ENCODE measurements at places on chromosomes 2 and 18.

GRCh38 chr2:21256006-21256405, 132.2 kb downstream of the TDRD15 start:
- no peak for DNase-seq

DNA sequence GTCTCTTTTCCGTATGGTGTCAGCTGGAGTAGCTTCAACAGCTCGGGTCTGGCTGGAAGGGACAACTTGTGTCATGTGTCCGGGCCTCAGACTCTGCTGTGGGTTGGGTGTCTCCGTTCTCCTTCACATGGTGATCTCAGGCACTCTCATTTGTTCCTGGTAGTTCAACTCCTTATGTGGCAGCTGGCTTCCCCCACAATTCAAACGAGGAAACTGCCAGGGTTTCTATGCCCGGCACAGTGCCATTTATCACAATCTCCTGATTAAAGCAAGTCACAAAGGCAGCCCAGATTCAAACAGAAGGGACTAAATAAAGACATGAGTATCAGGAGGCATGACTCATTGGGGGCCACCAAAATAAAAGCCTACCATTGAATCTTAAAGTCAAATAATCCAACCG, 22.7 kb downstream of the MRO start:
- DNase-seq: no peak

- no peak for DNase-seq
Observed at GRCh38 chr2:149438330-149438960, 108.1 kb downstream of the LYPD6 start.

DNA sequence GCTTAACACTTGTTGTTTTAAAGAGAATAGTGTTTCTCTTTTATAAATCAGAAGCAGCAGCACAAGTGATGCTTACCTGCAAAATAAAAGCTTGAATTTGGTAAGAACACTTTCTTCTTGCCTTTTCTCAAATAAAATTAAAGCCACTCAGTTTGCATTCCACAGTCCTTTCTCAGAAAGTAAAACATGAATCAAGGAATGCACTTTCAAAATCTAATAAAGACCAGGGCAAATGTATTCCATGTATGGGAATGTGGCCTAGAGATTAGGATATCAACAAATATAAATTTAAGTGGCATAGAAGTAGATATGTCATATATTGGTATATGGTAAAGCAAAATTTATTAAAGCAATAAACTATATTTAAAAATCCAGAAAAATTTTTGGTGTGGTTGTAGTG, 352.8 kb downstream of the THSD7B start:
- DNase-seq: no peak

DNA sequence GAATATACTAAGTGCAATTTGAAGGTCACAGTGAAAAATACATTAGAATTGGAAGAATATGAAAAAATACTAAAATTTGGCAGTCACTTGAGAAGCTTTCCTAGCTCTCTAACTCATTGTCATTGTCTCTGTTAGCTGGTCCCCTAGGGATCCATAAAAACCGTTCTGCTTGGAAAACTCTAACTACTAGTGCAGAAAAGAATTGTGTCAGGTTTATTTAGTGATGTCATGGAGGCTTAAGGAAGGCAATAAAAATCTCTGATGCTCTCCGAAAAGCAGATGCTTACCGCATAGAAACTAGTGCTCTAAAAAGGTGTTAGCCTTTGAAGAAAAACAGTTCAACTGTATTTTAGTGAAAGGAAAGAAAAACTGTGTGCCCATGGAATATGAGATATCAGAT, 150.1 kb upstream of the DLGAP1 start:
- DNase-seq: no peak
